Naive thymus-derived CD4-positive, alpha-beta T cell (primary cell): ENCODE measurements at places on chromosomes 12 and 14. TPM values are rescaled to one million over a fixed set of nuclear protein-coding genes. Genes with fewer than 3 reads are reported as not detected.

- H3K4me3 ChIP-seq, result no peak overlapping the region
- H3K36me3 ChIP-seq, result no peaks in the 10 kb centered on the region
- DNase-seq, result no peak
- no peaks in the 10 kb centered on the region for H3K4me1 ChIP-seq
These were observed 120.0 kb downstream of the ESRRB start for GRCh38 chr14:76495983-76496382.

- H3K4me1 ChIP-seq, result peaks cover 10% of the 10 kb centered on the region
- no peaks in the 10 kb centered on the region for H3K27me3 ChIP-seq
- H3K36me3 ChIP-seq, result peaks cover 37% of the 10 kb centered on the region
- peak; percentile 56 for DNase-seq
These were observed 16.6 kb downstream of the FBRSL1 start for GRCh38 chr12:132506328-132507160.

DNA sequence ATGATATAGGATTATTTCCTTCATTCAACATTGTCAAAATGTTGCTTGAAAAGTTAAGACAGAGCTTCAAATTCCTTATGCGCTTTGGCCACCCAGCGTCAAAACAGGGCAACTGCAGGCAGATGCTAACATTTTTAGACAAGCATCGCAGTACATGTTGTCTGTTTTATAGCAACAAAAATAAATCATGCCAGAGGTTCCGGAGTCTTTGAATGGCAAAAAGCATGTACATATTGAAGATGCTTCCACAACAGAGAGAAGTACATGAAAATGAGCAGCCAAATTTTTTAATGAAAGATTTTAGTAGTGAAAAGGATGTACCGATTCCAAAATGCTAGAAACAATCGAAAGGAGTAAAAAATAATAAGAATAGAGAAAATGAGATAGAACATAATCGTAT, 49.8 kb upstream of the USP15 start:
- no peaks in the 10 kb centered on the region for H3K4me1 ChIP-seq
- H3K36me3 ChIP-seq, result no peaks in the 10 kb centered on the region
- DNase-seq, result no peak
- H3K27ac ChIP-seq, result no peak overlapping the region

GRCh38 chr14:96082420-96083300, 43.5 kb downstream of the C14orf132 start:
- H3K36me3 ChIP-seq, result no peaks in the 10 kb centered on the region
- H3K27me3 ChIP-seq, result no peaks in the 10 kb centered on the region
- no peak overlapping the region for H3K4me3 ChIP-seq
- no peaks in the 10 kb centered on the region for H3K4me1 ChIP-seq

- H3K4me1 ChIP-seq, result no peaks in the 10 kb centered on the region
- peak; percentile 8 for DNase-seq
- H3K36me3 ChIP-seq, result no peaks in the 10 kb centered on the region
- no peak overlapping the region for H3K27ac ChIP-seq
These were observed 294.3 kb upstream of the RTL1 start for GRCh38 chr14:101197595-101198397.

- no peak for DNase-seq
- H3K4me1 ChIP-seq, result no peaks in the 10 kb centered on the region
- H3K27ac ChIP-seq, result no peak overlapping the region
- no peaks in the 10 kb centered on the region for H3K27me3 ChIP-seq
- peaks cover 12% of the 10 kb centered on the region for H3K36me3 ChIP-seq
These were observed 111.0 kb downstream of the BICD1 start for GRCh38 chr12:32217354-32218310.

DNA sequence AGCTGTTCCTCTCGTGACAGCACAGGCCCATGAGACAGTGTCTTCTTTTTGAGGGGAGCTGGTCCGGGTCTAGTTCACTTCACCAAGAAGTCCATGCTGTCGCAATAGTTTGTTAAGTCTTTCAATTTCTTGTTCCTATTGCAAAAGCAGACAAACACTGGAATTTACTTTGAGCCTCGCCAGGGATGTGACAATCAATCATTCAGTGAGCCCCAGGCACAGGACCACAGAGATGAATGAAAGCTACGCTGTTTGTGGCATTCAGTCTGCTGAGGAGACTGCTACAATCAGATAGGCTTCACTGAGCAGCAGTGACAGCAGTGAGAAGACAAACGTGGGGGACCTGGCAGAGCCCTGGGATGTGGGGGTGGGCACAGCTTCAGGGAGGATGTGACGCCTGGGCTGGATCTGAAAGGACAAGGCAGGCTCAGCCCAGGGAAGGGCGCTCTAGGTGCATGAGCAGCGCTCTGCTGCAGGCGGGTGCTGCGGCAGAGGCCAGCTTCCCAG, 35.5 kb downstream of the TCTN1 start:
- H3K27me3 ChIP-seq, result no peaks in the 10 kb centered on the region
- no peak overlapping the region for H3K27ac ChIP-seq
- H3K4me3 ChIP-seq, result no peak overlapping the region
- no peaks in the 10 kb centered on the region for H3K4me1 ChIP-seq

GRCh38 chr14:54577977-54578376, 11.0 kb downstream of the SAMD4A start:
- H3K4me3 ChIP-seq, result no peak overlapping the region
- DNase-seq, result no peak
- H3K36me3 ChIP-seq, result no peaks in the 10 kb centered on the region

DNA sequence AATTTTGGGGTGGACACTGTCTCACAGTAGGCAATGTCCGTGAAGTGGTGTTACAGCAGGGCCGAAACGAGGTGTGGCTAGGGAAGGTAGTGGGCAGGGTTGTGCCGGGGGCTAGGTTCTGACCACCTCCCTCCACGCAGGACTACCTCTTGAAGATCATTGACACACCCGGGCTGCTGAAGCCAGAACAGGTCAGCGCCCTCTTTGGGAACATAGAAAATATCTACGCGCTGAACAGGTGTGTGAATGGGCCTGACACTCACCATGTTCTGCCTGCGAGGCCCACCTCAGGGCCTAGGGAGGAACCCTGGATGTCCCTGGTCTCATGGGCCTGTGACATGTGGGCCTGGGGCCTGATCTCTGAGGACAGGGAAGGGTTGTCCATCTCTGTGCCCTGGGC, 24.6 kb downstream of the PLEKHG3 start:
- H3K27me3 ChIP-seq, result no peaks in the 10 kb centered on the region
- peaks cover 62% of the 10 kb centered on the region for H3K4me1 ChIP-seq
- H3K27ac ChIP-seq, result no peak overlapping the region
- no peaks in the 10 kb centered on the region for H3K36me3 ChIP-seq

- H3K27me3 ChIP-seq, result no peaks in the 10 kb centered on the region
- H3K4me1 ChIP-seq, result peaks cover 25% of the 10 kb centered on the region
These were observed 28.2 kb upstream of the RASSF3 start for GRCh38 chr12:64582114-64582513.

DNA sequence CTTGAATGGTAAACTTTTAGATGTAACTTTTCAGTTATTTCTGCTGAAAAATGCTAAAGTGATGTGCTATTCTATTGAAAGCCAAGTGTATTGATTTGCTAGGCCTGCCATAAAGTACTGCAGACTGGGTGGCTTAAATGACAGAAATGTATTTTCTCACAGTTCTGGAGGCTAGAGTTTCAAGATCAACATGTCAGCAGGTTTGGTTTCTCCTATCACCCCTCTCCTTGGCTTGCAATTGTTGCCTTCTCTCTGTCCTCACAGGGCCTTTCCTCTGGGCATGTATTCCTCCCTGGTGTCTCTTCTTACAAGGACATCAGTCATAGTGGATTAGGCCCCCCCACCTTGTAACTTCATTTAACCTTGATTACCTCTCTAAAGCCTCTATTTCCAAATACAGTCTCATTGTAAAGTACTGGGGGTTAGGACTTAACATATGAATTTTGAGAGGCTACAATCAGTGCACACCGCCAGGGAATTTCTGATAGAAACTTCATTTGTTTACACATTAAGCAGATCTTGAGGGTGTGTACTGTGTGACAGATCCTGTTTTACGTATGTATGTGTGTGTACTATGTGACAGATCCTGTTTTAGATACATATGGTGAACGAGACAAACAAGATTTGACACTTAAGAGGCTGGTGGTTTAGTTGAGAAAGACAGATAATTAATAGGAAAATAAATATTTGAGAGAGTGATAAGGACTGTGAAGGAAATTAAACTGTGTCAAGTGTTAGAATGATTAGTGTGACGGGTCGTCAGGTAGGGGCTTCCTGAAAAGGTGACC, 49.5 kb downstream of the ADIPOR2 start:
- DNase-seq, result no peak
- no peak overlapping the region for H3K4me3 ChIP-seq
- H3K27ac ChIP-seq, result no peak overlapping the region
- H3K27me3 ChIP-seq, result no peaks in the 10 kb centered on the region
- no peaks in the 10 kb centered on the region for H3K4me1 ChIP-seq

DNA sequence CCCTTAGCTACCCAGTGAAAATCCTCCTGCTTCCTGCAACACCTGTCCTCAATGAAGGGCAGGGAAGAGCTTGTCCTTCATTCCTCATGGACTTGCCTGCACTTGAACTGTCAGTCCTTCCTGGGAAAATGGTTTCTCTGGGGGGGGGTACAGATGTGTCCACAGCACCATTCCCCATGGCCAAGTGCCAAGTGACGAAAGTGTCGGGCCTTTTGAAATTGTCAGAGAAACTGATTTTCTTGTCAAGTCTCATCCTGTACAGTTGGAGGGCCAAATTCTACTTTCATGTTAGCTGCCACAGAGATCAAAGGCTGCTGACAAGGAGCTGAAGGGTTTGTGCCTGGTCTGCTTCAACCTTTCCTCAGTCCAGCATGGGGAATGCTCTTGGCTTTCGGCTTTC, 179.5 kb upstream of the PARP11 start:
- no peak for DNase-seq
- no peak overlapping the region for H3K4me3 ChIP-seq
- H3K4me1 ChIP-seq, result no peaks in the 10 kb centered on the region
- no peaks in the 10 kb centered on the region for H3K27me3 ChIP-seq
- H3K36me3 ChIP-seq, result no peaks in the 10 kb centered on the region
- H3K27ac ChIP-seq, result no peak overlapping the region

DNA sequence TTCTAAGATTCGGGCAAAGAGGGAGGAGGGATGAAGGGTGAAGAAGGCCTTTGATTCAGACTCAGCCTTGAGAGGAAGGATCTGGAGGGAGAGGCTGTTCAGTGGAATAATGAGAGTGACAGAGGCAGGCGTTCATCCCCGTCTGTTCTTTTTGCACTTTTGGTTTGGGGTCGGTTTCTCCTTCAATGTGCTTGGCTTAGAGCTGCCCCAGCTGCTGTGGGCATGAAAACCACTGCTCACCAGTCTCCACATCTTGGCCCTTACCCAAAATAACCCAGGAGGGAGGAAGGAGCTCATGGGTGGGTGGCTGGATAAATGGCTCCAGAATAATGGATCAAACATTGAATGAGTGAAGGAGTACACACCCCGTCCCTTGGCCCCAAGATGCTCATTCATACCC, 261.7 kb upstream of the FKBP4 start:
- H3K36me3 ChIP-seq, result no peaks in the 10 kb centered on the region
- H3K27me3 ChIP-seq, result no peaks in the 10 kb centered on the region
- no peak for DNase-seq
- H3K4me3 ChIP-seq, result no peak overlapping the region

DNA sequence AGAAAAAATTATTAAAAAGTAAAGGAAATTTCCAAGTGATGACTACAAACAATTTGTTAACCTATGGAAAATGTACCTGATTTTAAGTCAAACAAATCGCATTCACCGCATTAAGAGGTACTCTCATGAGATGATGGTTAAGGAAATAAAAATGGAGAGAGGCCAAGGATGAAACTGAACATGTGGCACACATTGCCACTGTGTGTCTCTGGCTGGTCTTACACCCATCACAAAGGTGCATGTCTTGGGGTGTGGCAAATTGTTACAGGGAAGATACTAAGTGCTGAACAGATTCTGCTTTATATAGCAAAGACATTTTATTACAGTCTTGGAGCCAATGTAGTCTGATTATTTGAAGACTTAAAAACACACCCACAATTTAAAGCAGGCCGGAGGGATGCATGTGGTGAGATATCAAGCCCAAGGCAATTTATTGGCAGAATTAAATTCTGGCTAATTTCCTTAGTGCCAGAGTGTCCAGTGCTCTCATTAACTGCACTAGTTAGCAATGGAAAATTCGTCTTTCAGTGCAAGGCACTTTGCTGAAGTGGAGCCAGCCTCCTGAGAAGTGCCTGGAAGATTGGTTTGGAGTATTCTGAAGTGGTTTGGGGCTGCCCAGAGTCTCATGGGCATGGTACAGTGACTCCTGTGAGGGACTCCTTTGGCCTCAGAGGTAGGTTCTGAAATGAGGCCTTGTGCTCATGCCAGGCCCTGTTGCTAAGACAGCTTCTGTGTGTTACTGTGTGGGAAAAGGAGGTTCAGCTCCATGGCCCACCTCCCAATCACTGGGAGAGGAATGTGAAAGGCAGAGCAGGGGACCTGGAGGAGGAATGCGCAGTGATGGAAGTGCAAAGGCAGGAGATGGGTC, 166.9 kb downstream of the BRMS1L start:
- no peak for DNase-seq
- no peaks in the 10 kb centered on the region for H3K4me1 ChIP-seq
- no peaks in the 10 kb centered on the region for H3K36me3 ChIP-seq
- no peaks in the 10 kb centered on the region for H3K27me3 ChIP-seq
- H3K27ac ChIP-seq, result no peak overlapping the region
- no peak overlapping the region for H3K4me3 ChIP-seq

The ITGB7 gene
- polyA plus RNA-seq, result 191 TPM

The PPP1R12A gene
- 92.8 TPM for polyA plus RNA-seq

The DCAF5 gene
- 65.9 TPM for polyA plus RNA-seq

The RNASE3 gene
- polyA plus RNA-seq, result not detected

The CMTM5 gene
- not detected for polyA plus RNA-seq

The POTEG gene
- polyA plus RNA-seq, result not detected

The POTEM gene
- not detected for polyA plus RNA-seq

The RFLNA gene
- polyA plus RNA-seq, result 0.09 TPM
